ENCODE measurements at places on chromosomes 5 and 9.

- no peak for DNase-seq
Measured at GRCh38 chr9:106846857-106847256, 16.1 kb upstream of the ZNF462 start.

- no peak for DNase-seq
Measured at GRCh38 chr9:130970052-130970451, 31.0 kb upstream of the FIBCD1 start.

- no peak for DNase-seq
Measured at GRCh38 chr9:119758990-119759389, 389.8 kb upstream of the BRINP1 start.

GRCh38 chr5:2263763-2264162 is 381.0 kb upstream of the IRX4 start:
- no peak for DNase-seq

GRCh38 chr9:90046317-90046861 is 441.6 kb downstream of the GADD45G start:
- no peak for DNase-seq

DNA sequence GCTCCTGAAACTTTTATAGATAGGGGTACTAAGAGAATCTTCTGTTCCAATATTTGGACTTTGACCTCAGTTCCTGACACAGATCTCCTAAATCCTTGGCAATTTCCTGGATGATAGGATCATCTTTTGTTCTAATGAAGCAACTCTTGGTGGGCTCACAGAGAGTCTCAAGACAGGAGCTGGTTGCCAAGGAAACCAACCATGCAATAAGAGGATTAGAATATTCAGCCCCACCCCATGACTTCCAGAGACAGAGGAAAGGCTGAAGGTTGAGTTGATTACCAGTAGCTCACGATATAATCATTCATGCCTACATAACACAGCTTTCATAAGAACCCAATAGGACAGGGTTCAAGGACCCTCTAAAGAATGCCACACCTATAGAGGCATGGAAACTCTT is 2050.2 kb upstream of the CDH6 start:
- no peak for DNase-seq

- DNase-seq, result no peak
Measured at GRCh38 chr9:103372828-103373227, 377.7 kb downstream of the CYLC2 start.

GRCh38 chr5:166331521-166331920 is 1959.9 kb upstream of the WWC1 start:
- no peak for DNase-seq

GRCh38 chr5:17219469-17219868 is 2.0 kb downstream of the BASP1 start:
- no peak for DNase-seq

DNA sequence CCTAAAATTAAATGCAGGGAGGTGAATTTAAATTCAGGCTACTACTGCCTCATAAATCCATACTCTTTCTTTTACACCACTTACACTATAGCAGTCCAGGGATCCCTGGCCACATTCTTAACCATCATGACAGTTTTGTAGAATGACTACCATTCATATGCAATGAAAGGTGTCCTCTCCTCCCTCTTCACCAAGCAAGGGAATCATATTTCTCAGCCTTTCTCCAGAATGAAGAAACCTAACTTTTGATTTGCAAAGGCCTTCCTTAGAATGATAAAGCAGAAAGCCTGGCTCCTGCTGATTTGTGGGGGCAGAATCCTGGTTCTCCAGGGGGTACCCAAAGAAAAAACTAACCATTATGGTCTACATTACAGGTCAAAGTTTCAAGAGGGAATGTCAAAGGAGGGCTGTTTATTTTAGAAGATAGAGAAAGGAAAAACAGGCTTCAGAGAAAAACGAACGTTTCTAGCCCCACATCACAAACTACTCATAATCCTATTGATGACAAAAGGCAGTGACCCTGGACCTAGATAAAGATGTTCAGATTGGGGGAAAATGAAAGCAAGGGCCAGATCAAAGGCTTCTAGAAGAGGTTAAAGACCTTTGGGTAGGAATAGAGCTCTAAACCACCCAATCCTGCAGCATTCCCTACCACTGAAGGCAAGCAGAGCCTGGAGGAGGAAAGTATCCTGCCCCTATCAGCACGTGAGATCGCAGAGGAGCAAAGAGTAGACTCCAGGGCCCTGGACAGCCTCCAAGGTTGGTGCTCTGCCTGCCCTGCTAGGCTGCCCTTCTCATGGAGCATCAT is 11.5 kb downstream of the WNT8A start:
- DNase-seq, result no peak

GRCh38 chr5:123119334-123119986 is 30.4 kb downstream of the PRDM6 start:
- DNase-seq, result no peak

- DNase-seq, result no peak
Measured at GRCh38 chr9:135589596-135590485, 28.3 kb downstream of the PAEP start.
